ENCODE measurements at places on chromosomes 5 and 9.

GRCh38 chr9:86324308-86324707 is 29.9 kb downstream of the TUT7 start:
- DNase-seq, result peak; percentile 40

- no peak for DNase-seq
Measured at GRCh38 chr5:149435015-149435376, 55.9 kb upstream of the IL17B start.

DNA sequence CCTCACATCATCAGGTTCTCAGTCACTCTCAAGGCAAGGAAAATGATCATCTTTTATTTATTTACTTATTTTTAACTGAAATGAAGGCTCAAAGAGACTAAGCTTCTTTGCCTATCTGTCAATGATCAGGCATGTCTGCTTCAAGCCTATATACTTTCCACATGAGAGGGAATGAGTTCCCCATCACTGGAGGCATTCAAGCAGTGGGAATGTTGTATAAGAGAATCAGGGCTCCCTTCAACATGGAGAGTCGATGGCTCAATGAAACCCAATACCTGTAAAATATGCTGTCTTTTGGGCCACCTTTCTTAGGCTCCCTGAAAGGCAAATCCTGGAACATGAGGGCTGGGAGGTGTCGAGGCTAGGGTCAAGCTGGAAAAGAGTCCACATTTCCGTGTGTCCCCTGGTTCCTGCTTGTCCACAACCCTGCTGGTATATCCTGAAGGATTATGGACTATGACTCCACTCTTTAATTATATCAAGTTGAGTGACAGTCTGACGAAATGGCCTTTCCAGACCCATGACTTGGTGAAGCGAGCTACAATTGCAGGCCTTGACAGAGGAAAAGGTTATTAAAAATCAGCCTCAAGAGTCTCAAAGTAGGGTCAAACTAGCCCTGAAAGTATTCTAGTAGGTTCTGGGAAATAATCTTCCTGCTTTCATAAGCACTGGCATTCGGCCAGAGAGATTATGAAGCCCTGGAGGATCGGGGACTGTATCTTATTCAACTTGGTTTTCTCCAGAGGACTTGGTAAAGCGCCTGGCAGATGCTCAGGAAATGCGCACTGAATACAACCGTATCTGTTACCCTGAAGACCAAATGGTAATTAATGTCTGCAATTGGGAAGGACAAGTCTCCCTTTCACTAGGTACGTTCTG is 145.9 kb upstream of the TBC1D2 start:
- no peak for DNase-seq

- DNase-seq, result no peak
Measured at GRCh38 chr5:145056800-145057199, 778.3 kb downstream of the PRELID2 start.

GRCh38 chr9:76415731-76416130 is 21.5 kb upstream of the RFK start:
- no peak for DNase-seq

DNA sequence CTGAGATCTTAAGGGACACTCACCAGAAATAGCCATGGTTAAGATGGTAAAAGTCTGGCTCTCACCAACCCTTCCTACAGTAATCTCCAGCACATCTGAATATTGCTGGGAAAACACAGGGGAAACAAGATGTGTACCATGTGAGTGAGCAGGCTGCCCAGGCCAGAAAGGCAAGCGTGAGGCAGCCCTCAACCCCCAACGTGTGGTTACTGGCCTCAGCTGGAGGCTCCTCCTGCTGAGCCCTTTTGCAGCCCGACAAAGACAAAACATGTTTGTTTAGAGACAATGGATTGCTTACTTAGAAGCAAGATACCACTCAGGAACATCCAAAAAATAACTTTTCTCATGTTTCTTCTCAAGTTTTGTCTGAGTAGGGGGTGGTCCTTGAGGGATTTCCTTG is 16.6 kb downstream of the ZFP62 start:
- DNase-seq, result no peak

GRCh38 chr5:42836070-42836769 is 24.5 kb upstream of the SELENOP start:
- DNase-seq, result no peak

GRCh38 chr9:114344692-114345091 is 15.0 kb downstream of the ORM2 start:
- no peak for DNase-seq

GRCh38 chr5:107155707-107156106 is 515.0 kb downstream of the EFNA5 start:
- DNase-seq, result no peak

DNA sequence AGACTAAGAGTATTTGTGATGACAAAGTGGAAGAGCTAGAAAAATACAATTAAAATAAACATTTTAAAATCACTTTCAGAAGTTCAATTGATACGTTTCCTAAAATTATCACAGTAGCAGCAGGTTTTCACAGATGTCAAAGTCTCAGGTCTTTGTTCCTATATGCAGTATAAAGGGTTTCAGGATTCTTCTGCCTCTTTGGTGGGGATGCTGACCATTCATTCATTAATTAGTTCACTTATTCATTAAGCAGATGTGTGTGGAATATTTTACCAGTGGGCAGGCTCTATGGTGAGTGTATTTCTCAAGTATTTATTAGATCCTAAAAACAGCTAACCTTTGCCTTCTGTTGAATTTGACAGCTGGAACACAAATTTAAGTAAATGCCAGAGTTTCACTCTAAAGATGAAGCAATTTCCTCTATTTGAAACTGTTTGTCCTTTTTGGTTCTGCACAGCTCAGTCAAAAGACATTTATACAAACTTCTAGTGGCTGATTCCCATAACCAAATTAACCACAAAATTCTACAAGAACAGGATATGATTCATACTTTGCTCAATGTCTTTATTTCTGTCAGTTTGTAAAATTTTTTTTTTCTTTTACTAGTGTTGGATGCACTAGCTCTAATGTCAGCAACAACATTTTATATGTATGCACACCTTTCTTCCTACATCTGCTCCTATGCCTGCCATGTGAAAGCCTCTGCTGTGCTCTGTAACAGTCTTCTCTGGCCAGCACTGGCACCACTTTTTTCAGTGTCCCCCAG is 75.9 kb upstream of the PRR16 start:
- DNase-seq, result peak; percentile 92

DNA sequence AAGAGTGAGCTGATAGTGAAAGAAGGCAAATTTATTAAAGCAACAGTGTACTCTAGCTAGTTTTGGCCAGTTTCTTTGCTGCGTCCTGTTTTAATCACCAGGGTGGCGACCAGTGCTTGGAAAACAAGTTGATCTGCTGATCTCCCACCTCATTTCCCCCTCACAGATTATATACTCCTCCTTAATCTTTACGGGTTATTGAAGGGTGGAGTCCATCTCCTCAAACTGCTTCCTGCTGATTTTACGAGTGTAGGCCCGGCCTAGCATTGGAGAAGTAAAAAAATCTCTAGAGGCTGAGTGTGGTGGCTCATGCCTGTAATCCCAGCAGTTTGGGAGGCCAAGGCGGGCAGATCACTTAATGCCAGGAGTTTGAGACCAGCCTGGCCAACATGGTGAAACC is 14.0 kb upstream of the CFAP95 start:
- no peak for DNase-seq

DNA sequence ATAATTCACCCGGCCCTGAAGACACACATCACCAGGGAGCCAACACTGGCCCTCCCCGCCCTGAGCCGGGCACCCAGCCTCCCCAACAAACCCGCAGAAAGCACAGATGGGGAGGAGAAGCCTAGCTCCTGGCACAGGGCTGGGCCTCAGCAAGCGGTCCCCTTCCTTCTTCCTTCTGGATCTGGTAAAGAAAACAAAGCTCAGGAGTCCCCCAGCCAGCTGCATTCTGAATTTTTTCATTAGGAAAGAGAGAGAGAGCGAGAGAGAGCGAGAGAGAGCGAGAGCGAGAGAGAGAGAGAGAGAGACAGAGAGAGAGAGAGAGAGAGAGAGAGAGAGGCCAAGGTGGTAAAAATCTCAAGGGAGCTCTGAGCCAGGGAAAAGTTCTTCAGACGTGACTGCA is 195.7 kb downstream of the CRB2 start:
- DNase-seq, result no peak

GRCh38 chr5:166719991-166720390 is 1571.5 kb upstream of the WWC1 start:
- peak; percentile 48 for DNase-seq

DNA sequence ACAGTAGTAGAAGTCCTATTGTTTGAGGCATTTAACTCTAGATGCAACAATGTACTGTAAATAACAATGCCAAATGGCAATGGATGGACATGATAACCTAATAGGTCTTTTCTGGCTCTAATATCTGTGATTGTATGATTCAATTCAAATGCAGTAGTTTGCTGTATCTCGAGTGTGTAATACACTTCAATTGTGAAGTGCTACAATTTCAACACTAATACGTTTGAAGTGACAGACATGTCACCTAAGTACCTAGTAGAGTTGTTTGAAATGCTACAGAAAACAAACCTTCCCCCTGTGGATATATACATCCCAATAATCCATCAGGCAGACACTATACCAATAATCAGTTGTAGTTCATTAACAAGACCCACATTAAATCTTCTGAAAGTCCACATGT is 305.9 kb upstream of the ITGA1 start:
- no peak for DNase-seq

GRCh38 chr9:31702957-31703356 is 681.5 kb upstream of the ACO1 start:
- DNase-seq, result peak; percentile 0

DNA sequence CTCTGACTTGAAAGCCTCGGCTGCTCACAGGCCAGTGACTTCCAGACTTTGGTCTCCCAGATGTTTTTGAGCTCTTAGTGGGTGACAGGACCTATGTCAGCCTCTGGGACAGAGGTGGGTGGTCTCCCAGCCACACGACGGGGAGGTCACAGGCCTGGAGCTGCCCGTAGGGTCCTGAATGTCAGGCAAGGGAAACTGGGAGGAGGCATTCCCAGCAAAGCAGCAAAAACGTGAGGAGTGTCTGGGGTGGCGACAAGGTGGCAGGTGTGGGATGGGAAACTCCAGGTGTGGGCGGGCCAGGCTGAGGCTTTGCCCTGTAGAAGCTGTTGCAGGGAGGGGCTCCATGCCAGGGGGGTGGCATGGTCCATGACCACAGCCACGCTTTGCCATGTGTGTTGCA is 110.5 kb downstream of the CACNA1B start:
- no peak for DNase-seq

DNA sequence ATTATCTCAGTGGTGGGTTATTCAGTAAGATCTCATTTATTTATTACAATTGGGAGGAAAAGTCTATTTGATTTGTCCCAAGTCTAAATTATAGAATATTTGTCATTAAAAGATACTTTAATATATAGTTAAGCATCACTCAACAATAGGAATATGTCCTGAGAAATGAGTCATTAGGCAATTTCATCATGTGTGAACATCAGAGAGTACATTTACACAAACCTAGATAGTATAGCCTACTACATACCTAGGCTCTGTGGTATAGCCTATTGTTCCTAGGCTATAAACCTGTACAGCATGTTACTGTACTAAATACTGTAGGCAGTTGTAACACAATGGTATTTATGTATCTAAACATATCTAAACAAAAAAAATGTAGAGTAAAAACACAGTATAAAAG is 135.0 kb upstream of the RASA1 start:
- no peak for DNase-seq

- DNase-seq, result no peak
Measured at GRCh38 chr5:133788121-133788520, 175.8 kb upstream of the FSTL4 start.

DNA sequence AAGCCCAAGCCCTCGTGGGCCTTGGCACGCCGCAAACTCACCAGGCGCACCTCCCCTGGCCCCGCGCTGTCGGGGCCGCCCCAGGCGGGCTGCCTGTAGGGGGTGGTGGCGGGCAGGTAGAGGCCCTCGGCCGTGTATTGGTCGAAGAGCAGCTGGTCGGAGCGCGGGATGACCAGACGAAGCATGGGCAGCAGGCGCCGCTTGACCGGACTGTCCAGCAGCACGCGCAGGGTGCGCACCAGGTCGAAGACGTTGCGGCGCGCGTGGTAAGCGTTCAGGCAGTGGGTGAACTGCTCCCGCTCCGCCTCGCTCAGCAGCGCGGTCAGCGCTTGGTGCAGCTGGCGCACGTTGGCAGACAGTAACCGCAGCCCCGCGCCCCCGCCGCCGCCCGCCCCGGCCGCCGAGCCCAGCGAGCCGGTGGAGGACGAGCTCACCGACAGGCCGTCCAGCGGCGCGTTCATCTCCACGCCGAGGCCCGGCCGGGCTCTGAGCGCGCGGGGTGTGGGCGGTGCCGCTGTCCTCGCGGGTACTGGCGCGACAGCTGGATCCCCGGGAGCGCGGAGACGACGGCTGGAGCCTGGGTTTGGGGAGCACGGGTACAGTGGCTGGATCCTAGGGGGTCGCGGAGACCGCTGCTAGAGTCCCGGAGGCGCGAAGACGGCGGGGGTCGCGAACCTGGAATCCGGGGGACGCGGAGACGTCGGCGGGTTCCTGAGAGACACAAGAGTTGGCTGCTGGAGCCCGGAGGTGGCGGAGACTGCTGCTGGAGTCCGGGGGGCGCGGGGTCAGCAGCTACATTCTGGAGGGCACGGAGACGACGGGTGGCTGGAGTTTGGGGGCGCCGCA is 709 bp downstream of the WHRN start:
- DNase-seq, result no peak

- DNase-seq, result no peak
Measured at GRCh38 chr9:136773386-136774044, 9.2 kb upstream of the LCN15 start.

DNA sequence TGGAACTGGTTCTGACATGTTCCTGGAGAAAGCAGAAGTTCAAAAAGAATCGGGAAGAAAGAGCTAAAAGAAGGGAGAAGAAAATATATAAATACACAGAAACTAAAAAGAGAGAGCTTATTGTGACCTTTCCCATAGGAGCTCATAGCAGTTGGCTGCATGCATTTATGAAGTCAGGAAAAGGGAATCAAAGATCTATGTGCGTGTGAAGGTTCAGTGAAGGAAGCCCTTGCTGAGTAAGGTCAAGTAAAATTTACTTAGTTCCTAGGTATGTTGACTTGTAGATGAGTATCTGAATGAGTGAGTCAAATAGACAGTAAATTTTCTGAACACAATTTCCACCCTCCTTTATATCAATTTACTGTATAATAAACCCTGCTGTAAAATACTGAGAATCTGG is 632.5 kb downstream of the SLCO4C1 start:
- no peak for DNase-seq

GRCh38 chr5:79619854-79620253 is 7.6 kb downstream of the TENT2 start:
- no peak for DNase-seq

DNA sequence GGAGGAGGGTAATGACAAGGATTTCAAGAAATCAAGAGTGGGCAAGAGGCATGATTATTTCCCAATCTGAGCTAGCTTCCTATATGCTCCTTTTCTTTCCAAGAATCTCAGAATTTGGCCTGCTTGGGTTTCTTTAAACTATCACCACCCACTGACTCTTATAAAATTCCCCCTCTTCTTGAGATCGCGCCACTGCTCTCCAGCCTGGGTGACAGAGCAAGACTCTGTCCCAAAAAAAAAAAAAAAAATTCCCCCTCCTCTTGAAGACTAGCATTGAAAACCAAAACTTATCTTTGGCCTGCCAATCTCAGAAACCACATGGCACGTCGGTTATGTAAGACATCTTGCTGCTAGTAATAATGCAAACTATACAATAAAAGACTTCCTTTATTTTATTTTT is 3.4 kb upstream of the DMXL1 start:
- no peak for DNase-seq
